ENCODE measurements at places on chromosomes 2 and 18.

- peak; percentile 67 for DNase-seq
Observed at GRCh38 chr2:15588329-15588919, 3.2 kb upstream of the DDX1 start.

- DNase-seq, result peak; percentile 7
Observed at GRCh38 chr2:25339791-25340180, 1.9 kb downstream of the DNMT3A start.

GRCh38 chr2:213022987-213023386 lies 128.4 kb downstream of the IKZF2 start:
- DNase-seq, result no peak

DNA sequence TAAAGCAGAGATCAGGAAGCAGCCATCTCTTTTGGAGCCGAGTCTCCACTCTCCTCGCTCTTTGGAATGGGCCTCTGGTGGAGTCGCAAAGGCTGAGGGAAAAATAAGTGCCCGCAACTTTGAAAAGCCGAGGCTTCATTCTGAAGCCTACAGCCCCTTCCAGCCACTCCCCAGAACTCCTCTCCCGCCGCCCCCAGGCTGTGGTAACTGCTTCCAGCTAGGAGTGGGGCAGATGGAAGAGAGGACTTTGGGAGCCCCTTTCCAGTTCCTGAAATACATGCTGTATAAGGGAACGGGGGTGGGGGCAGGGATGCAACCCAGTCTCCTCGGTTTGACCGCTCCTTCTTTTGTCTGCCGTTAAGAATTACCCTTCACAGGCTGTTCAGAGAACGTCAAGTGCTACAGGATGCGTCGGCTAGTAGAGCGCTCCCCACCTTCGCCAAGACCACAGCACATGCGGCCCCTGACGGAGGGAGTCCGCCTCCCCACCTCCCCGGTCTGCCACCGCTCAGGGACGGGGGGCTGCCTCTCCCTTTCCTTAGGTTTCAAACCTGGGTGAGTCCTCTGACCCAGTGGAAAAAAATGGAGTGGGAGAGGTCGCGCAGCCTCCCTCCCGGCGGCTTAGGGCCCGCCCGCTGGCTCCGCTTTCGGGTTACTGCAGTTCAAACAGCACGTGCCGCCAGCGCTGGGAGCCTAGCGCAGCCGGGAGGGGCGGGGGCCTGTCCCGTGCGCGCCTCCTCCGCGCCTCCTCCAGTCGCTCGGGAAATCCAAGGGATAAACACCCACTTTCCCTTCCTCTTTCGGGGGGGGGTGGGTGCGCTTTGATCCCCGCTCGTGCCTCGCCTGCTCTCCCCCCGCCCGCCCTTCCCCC lies 4.9 kb downstream of the CYP26B1 start:
- no peak for DNase-seq

- DNase-seq, result peak; percentile 2
Observed at GRCh38 chr18:77711096-77711495, 461.4 kb downstream of the GALR1 start.

DNA sequence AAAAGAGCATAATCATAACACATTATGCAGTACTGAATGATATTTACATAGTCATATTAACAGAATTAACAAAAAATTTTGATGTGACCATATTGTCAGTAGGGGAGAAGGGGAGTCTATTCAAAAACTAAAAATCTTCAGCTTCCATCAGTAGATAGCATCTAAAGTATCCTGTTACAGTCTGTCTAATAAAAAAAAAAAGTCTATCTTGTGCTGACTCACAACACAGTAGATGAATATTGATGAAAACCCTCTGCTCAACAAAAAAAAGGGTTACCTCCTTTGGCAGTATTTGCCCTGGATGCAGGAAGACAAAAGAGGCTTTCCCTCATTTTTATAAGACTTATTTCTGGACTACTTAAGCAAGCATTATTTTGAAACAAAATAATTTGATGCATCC lies 27.3 kb downstream of the GRB14 start:
- no peak for DNase-seq

- DNase-seq, result no peak
Observed at GRCh38 chr2:68390586-68390985, 25.5 kb downstream of the PLEK start.

- DNase-seq, result no peak
Observed at GRCh38 chr18:3321133-3321812, 59.3 kb downstream of the MYL12B start.

DNA sequence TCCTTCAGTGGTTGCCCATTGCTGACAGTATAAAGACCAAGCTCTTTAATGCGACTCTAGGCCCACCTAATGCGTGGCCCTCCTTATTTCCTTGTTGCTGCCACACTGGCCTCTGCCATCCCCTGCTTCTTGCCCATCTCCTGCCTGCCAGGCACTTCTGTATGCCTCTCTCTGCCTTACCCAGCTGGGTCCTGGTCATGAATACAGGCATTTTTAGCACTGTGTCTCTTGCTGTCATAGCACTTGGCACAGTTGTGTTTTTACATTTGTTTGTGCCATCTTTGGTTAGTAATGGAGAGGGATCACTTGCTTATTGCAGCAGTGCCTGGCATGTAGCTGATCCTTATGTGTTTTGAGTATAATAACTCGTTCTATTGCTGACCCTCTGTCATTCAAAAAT lies 38.7 kb downstream of the MAP4K4 start:
- DNase-seq, result no peak

- no peak for DNase-seq
Observed at GRCh38 chr18:74806700-74807416, 209.2 kb downstream of the ZNF407 start.

Measured in hematopoietic multipotent progenitor cell (in vitro differentiated cells).